Suppressor macrophage treated with lipopolysaccharide for 1 hour (primary cell): ENCODE measurements at places on chromosomes 12 and 14.

- DNase-seq = no peak
Observed at GRCh38 chr14:33964599-33965317, 13.9 kb upstream of the EGLN3 start.

- no peak for DNase-seq
Observed at GRCh38 chr14:21536418-21537089, 10.4 kb upstream of the SALL2 start.

DNA sequence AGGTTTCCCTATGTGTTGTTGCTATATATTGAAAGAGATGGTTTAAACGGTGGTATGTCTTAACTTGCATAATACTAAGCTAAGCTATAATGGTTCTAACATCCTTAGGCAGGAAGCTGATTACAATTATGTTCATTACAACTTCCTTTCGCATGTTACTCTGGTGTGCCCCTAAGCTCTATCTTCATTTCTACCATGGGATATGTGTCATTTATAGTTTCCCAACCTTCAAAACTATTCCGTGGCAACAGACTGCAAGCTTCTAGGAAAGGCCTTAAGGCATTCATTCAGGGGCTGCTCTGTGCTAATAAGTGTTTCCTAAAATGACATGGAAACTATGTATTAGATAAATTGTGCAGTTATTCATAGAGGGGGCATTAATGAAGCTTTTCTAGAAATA is 294.6 kb downstream of the GXYLT1 start:
- no peak for DNase-seq

DNA sequence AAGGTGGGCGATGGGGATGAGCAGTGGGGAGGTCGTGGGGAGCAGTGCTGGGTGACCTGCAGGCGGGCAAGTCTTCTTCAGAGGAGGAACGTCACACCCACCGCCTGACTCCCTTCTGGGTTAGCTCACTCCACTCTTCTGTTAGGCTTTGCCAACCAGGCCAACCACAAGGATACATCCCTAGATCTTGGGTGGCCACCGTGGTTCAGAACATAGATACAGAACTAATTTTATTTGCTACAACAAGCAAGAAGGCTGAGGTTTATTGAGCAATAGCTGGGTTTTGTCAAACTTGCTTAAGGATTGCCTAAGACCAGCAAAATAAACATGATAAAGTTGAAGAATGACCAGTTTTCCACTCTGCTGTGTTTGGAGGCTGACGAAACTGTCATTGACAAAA is 109.4 kb downstream of the DACT1 start:
- DNase-seq = peak; percentile 90

DNA sequence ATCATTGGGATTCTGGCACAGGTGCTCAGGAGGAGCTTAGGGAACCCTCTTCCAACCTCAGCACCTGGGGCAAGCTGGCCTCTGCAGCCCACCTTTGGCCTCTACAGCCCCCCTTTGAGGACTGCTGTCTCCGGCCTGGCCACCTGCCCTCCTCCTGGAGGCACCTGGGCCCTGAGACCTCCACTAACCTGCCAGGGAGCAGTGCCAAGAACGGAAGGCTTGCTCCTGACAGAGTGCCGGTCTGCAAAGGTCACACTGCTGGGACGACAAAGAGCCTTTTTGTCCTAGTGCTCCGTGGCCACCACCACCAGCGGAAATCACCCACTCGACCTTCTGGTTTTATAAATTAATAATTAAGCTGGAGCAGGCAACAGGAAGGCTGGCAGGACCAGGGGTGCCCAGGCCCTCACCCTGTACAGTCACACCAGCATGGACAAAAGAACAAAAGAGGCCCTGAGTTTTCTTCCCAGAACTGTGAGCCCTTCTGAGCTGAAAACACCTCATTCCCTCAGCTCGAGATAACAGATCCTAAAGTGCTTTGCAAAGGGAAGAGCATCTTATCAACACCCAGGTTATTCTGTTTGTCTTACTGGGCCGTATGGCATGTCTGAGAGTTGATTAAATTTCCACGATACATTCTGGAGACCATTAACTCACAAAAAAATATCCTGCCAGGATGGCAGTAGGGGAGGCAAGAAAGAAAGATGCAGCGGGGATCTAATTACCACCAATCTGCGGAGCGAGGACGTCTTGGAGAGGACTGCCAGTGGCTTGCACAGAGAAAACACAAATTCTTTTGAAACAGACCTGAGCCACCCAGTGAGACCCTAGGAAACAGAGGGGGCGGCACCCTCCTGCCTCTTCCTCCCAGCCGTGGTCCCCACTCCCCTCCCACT is 8.2 kb downstream of the TESC start:
- DNase-seq = no peak
